Mesothelial cell of epicardium (in vitro differentiated cells): ENCODE measurements at places on chromosomes 4 and X.

GRCh38 chrX:29376584-29376983 lies 789.3 kb downstream of the IL1RAPL1 start:
- DNase-seq, result no peak

- no peak for DNase-seq
These were observed 15.1 kb upstream of the ABLIM2 start for GRCh38 chr4:8173492-8174242.

- DNase-seq, result no peak
These were observed 285.9 kb downstream of the ARHGAP10 start for GRCh38 chr4:148017801-148018200.

DNA sequence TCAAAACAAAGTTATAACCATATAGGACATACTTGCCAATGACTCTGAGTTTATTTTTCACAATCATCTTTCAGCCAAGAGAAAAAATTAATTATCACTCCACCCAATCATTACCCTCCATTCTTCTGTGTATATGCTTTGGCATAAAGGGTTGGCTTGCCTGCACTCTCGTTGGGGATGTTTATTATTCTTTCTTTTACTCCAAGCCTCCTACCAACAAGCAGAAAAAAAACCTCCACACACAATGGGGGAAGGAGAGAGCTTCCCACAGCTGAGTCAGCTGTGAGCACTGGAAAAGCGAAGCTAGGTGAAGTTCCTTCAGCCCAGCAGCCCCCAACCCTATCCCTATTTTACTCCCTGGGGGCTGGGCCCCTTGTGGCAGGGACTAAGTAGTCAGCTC lies 1.5 kb downstream of the OPHN1 start:
- DNase-seq, result no peak

GRCh38 chr4:153248641-153249198 lies 44.5 kb downstream of the TRIM2 start:
- DNase-seq, result no peak
